Spleen (tissue), 13 donors: ENCODE measurements at places on chromosomes 6 and 20. TPM values are rescaled to one million over a fixed set of nuclear protein-coding genes. Genes with fewer than 3 reads are reported as not detected.

- peaks cover 15% of the 10 kb centered on the region for H3K4me1 ChIP-seq
- H3K27ac ChIP-seq, result no peak overlapping the region
- DNase-seq, result no peak
- H3K36me3 ChIP-seq, result no peaks in the 10 kb centered on the region
Measured at GRCh38 chr6:151679941-151680340, 127.5 kb upstream of the ESR1 start.

- no peak overlapping the region for H3K4me3 ChIP-seq
- no peaks in the 10 kb centered on the region for H3K36me3 ChIP-seq
- no peaks in the 10 kb centered on the region for H3K4me1 ChIP-seq
- no peak overlapping the region for H3K27ac ChIP-seq
- H3K27me3 ChIP-seq, result no peaks in the 10 kb centered on the region
Measured at GRCh38 chr6:164856138-164856537, 453.3 kb downstream of the C6orf118 start.

LPA gene
- total RNA-seq, result not detected

DNA sequence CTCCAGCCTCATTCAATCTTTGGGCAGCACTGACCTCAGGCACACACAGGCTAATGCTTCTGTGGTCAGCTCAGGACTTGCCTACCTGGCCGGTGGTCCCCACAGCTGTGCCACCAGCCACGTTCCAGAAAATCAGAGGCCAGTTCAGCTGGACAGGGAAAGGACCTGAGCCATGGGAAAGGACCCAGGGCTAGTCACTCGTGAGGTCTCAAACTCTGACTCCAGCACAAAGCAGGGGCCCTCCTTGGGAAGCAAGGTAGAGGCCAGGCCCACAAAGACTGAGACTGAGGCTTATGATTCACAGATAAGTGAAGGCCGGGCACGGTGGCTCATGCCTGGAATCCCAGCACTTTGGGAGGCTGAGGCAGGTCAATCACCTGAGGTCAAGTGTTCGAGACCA is 22.4 kb upstream of the HELZ2 start:
- no peak overlapping the region for H3K27ac ChIP-seq
- H3K27me3 ChIP-seq, result no peaks in the 10 kb centered on the region
- H3K36me3 ChIP-seq, result peaks cover 100% of the 10 kb centered on the region
- H3K4me3 ChIP-seq, result no peak overlapping the region
- no peak for DNase-seq
